Stomach (tissue), 19 donors: ENCODE measurements at places on chromosomes 5 and 9. TPM values are rescaled to one million over a fixed set of nuclear protein-coding genes. Genes with fewer than 3 reads are reported as not detected.

Gene ACO1
- polyA plus RNA-seq = 14.7 TPM

Gene CERT1
- polyA plus RNA-seq = 10.5 TPM

Gene ZFP2
- 1.00 TPM for polyA plus RNA-seq

Gene IRX2
- polyA plus RNA-seq = 8.6 TPM

Gene PHF24
- 0.05 TPM for polyA plus RNA-seq

Gene CRHBP
- polyA plus RNA-seq = 0.31 TPM

Gene ADAMTS16
- not detected for polyA plus RNA-seq

Gene NUTM2G
- not detected for polyA plus RNA-seq

Gene GRM6
- not detected for polyA plus RNA-seq

Gene KLF4
- 31.6 TPM for polyA plus RNA-seq

Gene KIAA1958
- polyA plus RNA-seq = 2.8 TPM

Gene IFNA21
- polyA plus RNA-seq = not detected

Gene PCDHGC5
- not detected for polyA plus RNA-seq

Gene TUBB4B
- polyA plus RNA-seq = 292 TPM

Gene OGN
- polyA plus RNA-seq = 0.87 TPM

Gene PCDHB10
- polyA plus RNA-seq = 0.40 TPM

Gene CDX1
- polyA plus RNA-seq = 0.31 TPM

Gene PRKACG
- polyA plus RNA-seq = not detected

Gene PRDM9
- not detected for polyA plus RNA-seq
